ENCODE measurements at places on chromosomes 11 and 22.

DNA sequence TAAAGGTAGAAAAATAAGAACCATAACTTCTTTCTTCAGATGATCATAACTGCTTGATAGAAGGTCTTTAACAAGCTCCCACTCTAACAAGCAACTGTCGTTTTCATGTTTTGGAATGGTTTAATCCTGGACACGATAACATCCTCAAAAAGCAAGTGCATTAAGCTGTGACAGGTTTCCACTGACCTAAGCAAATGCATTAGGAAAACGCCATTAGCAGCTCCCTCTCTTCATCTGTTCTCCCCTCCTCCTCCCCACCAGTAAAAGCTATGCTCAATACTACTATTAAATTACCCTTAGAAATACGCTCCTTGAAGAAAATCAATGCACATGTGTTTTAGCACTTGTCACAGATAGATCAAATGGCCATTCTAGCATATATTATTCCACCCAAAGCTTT is 729.4 kb downstream of the OPCML start:
- DNase-seq: no peak

- DNase-seq: no peak
Observed at GRCh38 chr11:83156996-83157593, at the start of gene PCF11. PCF11 (plus strand) TSS chr11:83157131; CDS start chr11:83157440, 309 bp downstream.

GRCh38 chr11:75831915-75832502 is 17.0 kb downstream of the UVRAG start:
- DNase-seq: no peak

DNA sequence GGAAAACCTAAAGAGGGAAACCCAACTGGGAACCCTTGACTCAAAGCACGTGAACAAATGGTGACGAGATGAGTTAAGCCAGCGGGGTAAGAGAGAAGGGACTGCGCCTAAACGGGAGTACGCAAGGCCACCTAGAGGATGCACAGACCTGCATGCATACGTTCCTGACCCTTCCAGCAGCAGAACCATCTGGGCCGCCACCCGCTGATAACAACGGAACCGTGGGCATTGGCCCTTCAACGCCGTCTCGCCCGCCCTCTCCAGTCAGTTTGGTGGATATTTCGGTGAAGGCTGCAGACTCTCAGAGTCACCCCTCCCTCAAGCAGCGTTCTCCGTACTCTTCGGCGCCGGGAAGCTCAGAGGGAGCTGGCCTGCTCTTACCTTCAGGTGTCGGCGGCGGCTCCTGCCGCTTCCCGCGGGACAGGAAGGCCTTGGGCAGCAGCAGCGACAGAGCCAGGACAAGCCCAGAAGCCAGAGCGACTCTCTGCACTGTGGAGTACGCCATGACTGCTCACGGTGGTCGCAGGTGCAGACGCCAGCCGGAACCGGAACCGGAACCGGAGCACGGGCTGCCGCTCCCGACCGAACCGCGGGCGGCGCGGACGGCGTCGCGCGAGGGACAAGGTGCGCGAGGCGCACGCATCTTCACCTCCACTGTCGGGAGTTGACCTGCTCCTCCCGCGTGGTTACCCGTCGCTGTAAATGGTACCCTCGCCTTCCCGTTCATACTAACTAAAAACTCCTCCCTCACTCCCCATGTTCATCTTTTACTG is at the start of gene RIC3:
RIC3 (minus strand) TSS at position 541 of the 773 bp plus-strand sequence; CDS start at position 505, 36 bp downstream.
- no peak for DNase-seq

GRCh38 chr22:37484480-37485394 is 1.4 kb downstream of the MFNG start:
- DNase-seq: no peak

DNA sequence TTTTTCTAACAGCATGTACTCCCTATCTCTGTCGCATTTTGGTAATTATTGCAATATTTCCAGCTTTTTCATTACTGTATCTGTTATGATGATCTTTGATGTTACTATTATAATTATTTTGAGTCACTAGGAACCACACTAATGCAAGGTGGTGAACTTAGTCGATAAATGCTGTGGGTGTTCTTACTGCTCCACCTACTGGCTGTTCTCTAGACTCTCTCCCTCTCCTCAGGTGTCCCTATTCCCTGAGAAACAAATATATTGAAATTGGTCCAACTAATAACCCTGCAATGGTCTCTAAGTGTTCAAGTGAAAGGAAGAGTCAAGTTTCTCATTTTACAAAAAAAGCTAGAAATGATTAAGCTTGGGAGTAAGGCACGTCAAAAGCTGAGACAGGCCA is 10.5 kb downstream of the ARL14EP start:
- DNase-seq: no peak

DNA sequence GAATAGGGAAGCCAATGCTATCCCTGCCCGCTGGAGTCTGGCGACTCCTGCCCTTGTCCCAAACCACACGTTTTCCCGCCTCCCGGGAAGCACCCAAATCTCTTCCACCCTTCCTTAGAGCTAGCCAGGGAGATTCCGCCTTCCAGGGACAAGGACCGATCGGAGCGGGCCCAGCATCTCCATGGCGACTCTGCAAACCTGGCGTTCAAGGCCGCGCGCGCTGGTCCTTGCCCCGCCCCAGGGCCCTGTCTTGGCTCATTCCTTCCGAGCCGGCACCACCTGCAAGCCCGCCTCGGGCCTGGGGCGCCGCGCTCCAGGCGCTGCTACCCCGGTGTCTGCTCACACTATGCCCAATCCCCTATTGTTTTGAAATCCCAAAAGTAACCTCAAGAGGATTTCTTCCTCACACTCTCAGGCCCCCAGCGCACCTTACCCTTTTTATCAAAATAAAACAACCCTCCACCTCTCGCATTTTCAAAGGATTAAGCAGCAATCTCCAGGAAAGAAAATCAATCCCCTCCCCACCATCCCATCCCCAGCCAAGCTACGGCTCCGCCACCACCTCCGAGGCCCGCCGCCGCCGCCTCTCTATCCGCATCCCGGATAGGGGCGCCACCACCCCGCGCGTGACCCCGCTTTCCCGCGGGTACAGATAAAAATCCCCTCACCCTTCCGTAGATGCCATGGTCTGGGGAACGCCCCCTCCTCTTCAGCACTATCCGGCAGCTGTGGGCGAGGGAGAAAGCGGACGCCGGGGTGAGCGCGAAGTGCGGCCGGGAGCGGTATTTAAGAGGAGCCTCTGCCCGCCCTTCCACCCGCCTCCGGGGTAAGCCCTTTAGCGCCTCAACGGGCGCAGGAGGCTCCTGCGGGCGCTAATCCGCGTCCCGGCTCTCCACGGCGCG is 825 bp downstream of the SLC1A2 start:
- no peak for DNase-seq

DNA sequence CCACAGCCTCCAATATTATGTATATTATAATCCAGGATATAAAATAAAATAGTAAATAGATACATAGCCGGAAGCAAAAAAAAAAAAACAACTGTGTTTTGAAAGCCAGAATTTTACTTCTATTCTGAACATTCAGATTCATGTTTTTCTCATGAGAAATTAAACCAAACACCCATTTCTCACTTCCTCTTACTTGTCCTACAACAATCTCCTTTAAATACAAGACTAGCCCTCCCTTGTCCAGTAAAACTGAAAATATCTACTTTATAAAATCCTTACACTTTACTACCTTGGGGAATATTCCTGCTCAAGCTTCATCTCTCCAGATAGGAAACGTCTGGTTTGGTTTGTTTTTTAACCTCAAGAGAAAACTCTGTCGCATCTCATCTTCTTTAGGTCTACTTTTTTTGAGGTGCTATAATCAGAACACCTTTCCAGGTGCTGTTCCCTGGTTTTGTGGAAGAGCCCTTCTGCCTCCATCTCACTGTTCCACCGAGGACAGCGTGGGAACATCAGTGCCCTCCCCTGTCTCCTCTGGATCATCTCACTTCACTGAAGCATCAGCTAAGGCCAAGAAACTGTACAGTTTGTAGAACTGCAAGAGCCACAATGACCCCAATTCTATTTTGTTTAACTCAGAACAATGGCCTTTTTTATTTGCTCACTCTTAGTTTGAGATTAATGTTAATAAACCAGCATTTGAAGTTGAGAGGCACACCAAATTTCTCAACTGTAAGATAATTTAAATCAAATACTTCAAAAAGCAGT is 82.0 kb upstream of the ARHGAP32 start:
- DNase-seq: no peak

DNA sequence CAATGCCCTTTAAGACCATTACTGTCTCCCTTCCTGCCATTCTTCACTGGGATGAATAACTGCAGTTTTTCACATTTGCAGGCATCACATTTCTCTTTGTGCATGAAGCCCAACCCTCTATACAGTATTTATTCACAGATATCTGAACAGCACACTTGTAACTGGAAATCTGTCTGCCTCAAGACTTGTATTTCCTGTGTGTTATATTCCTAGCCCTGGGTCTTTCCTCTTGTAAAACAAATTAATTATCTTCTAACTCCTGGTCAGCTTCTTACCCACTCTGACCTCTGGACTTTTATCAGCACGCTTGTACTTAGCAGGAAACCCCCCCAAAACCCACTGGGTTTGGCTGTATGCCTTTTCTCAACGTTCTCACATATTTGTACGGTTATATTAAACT is 2.0 kb downstream of the CSRP3 start:
- DNase-seq: no peak

GRCh38 chr11:8080069-8080670 is 841 bp upstream of the TUB start:
- DNase-seq: no peak

DNA sequence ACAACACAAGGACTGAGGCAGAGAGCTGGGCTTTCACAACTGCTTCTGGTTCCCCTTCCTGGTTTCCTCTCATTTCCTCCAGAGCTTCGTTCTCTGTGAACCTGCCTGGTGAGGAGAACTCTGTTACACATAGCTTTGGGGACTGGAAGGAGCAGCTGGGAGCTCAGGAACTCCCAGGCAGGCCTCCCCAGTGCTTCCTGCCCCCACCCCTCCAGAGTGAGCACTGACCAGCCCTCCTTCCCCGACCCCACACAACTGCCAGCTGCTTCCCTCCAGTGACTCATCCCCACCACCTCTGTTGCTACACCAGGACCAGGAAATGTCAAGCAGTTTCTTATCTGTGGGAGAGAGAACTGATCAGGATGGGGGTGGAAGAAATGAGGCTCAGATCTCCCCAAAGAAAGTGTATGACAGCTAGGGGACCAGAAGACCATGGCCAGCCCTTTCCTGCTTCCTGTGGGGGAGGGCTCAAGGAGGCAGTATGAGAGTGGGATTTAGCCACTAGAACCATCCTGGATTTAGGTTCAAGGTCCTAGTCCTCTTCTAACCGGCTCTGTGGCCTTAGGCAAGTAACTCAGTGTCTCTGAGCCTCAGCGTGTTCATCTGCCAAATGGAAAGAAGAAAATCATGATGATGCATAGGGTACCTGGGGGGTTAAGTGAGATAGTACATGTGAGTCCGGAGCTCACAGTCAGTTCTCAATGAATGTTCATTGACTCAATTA is 4.5 kb upstream of the TP53I11 start:
- no peak for DNase-seq

DNA sequence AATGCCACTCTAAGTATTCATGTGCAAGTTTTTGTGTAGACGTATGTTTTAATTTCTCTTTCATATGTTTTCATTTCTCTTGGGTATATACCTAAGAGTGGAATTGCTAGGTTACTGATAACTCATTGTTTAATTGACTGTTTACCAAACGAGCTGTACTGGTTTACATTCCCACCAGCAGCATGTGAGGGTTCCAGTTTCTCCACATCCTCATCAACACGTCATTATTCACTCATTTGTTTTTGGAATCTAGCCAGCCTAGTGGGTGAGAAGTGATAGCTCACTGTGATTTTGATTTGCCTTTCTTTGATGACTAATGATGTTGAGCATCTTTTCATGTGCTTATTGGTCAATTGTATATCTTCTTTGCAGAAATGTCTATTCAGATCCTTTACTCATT is 4.0 kb downstream of the ANKRD13D start:
- no peak for DNase-seq

GRCh38 chr11:45918331-45918941 is 759 bp upstream of the PEX16 start:
- DNase-seq: peak; percentile 79

GRCh38 chr22:38798496-38798895 is 4.6 kb upstream of the DNAL4 start:
- DNase-seq: no peak

DNA sequence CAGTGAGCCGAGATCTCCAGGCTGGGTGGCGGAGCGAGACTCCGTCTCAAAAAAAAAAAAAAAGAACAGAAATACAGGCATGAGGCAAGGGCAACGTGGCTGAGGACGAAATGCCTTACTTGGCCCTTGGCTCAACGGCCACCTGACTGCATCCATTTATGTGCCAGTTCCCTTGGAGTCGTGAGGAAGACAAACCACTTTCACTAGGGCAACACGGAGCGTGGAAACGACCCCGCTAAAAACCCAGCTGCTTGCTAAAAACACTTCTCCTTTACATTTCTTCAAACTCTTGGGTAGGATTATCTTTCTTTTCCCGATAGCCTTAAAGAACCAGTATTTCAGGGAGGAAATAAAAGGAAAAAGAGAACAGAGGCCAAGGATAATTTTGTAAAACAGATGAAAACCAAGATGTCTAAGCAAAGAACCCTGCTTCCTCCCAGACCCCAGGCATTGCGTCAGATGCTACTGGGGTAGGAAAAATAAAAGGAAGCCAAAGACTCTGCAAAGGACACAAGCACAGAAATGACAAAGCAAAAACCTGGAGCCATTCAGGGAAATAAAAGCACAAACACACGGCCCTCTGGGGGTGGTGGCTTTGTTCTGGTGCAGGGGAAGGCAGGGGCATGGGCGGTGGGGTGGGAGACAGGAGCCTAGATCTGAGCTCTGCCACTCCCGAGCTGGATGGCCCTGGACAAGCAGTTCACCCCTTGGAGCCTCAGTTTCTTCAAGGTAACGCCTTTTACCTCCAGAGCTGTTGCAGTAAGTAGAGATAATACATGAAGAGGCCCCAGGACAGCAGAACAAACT is 37.0 kb downstream of the PC start:
- DNase-seq: no peak

DNA sequence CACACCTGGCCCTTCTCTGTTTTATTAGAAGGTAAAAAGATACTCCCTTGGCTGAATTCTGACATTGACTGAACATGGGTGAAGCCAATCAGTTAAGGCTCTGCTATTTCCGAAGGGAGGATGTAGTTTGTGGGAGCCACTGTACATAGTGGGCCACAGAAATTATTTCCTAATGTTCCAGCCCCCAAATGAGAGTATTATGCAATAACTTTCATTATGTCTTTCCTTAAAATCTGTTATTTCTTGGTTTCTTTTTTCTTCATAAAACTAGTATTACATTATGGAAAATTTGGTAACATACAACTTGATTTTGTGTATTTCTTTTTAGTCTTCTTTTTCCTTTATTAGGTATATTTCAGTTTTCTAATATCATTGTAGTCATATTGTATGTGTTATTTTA is 51.9 kb upstream of the EP300 start:
- no peak for DNase-seq
